ENCODE measurements at places on chromosomes 4 and X.

DNA sequence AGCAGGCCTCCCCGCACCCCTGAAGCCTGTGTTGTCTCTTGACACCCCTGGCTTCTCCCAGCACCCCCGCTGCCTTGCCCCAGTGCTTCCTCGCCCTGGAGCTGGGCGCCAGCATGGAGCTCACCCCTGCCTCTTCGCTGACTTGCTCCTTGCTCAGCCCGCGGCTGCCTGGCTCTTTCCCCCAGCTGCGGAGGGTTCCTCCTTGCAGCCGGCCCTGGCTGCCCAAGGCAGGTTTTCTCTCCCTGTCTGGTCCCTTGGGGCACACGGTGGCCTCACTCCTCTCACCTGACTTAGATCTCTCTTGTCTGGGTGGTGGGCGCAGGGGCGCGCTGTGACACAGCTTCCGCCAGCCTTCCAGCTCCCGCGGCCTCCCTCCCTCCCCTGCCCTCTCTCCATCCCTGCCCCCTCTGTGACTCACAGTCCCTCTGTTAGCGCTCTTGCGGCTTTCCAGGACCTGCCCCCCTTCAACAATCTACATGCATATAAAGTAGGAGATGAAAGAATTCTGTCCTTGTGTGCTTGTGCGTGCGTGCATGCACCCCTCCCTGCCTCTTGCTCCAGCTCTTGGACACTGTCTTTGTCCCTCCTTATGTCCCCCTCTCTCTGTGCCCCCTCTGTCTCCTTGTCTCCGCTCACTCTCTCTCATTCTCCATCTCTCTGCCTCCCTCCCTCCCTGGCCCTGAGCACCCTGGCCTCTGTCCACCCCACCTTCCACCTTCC, 2.2 kb downstream of the PLXNB3 start:
- peak; percentile 28 for DNase-seq

- DNase-seq = no peak
Observed at GRCh38 chr4:3235030-3235345, 14.0 kb upstream of the MSANTD1 start.

GRCh38 chrX:34371754-34372153, 239.6 kb upstream of the FAM47A start:
- DNase-seq = no peak

- no peak for DNase-seq
Observed at GRCh38 chr4:90624781-90625180, 497.6 kb downstream of the CCSER1 start.

DNA sequence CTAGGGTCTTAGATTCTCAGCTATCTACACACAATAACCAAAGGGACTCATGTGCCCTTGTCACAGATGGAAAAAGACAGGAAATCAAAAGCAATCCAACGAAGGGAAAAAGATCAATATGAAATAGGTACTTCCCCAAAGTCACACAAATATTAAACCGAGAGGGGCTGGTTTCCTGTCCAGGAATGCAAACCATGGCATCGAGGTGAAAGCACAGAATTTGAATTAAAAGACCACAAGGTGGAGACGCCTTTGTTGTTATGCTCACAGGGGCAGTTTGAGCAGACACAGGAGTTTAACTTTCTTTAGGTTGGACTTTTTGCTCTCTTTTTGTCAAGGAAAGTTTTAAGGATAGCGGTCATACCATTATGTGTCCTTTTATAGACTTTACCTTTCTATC, 14.3 kb downstream of the H2BW1 start:
- DNase-seq = no peak

GRCh38 chr4:106104276-106104675, 209.0 kb downstream of the NPNT start:
- no peak for DNase-seq

DNA sequence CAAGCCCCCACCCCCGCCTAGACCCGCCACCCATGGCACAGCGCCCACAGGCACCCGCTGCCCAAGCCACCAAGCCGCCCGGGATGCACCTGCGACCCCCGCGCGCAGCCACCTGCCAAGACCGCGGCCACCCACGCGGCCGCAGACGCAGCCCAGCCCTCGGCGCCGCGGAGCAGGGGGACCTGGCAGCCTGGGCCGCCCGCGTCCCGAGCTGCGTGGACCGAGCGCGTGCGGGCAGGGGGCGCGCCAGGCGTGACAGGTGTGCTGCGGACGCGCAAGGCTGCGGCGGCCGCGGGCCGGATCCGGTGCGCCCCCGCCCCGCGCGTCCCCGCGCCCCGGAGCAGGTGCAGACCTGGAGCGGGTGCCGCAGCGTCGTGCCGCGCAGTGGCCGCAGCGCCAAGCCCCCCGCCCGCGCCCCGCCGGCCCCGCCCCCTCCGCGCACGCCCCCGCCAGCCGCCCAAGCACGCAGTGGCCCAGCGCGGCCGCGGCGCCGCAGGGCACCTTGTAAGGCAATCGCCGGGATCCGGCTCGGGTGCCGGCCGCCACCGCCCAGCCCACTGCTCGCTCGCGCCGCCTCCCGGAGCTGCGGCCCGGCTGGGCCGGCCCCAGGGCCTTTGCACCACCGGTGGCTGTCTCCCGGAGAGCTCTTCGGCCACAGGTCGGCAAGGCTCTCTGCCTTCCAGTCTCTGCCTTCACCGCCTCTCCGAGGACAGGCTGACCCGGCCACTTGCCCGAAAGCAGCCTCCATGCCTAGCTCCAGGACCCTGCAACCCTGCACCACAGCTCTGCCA, at the start of gene PNCK:
PNCK (minus strand) TSS at position 386 of the 791 bp plus-strand sequence. CDS start 737 bp downstream, outside the sequence.
- no peak for DNase-seq

GRCh38 chrX:118049713-118050112, 66.9 kb downstream of the KLHL13 start:
- DNase-seq = no peak

- DNase-seq = no peak
Observed at GRCh38 chr4:98745366-98745765, 87.0 kb upstream of the TSPAN5 start.

DNA sequence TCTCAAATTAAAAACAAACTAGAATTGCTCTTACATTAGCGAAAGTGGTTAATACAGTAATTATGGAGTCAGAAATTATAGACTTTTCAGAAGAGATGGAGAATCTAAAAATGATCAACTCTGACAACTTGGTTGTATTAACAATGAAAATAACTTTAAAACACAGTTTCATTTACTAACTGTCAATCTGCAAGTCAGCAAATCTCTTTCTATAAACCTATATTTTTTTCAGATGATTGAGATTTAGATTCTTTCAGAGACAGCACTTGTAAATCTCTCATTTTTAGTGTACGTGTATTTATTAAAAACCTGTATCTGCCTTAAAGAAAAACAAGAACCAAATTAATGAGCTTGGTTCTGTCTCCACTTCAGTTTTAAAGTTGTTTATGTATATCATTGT, 311.4 kb downstream of the EPHA5 start:
- no peak for DNase-seq

All from glutamatergic neuron (in vitro differentiated cells).